ENCODE measurements at places on chromosomes 1 and 21.

DNA sequence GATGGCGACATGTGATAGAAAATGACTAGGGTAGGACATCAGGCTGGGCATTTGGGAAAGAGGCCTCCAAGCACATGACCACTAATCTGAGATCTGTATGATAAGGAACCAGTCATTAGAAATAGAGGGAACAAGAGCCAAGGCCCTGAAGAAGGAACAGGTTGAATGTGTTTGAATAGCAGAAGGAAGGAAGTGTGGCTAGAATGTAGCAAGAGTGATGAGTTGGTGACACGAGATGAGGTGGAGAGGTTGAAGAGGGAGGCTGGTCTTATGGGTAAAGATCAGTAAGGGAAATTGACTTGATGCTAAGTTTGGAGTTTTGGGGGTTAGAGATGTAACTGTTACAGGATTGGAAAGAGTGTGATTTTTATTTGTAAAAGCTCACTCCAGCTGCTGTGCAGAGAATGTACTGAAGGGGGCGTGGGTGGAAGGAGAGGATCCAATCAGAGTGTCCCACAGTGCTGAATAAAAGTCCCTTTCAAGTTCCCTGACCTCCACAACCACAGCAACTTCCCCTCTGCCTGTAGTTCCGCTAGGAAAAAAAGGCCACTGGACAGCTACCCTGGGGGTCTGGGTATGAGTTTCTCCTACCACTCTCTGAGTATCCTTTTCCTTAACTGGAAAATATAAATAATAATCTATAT is 295.0 kb downstream of the OMA1 start:
- no peak for DNase-seq

DNA sequence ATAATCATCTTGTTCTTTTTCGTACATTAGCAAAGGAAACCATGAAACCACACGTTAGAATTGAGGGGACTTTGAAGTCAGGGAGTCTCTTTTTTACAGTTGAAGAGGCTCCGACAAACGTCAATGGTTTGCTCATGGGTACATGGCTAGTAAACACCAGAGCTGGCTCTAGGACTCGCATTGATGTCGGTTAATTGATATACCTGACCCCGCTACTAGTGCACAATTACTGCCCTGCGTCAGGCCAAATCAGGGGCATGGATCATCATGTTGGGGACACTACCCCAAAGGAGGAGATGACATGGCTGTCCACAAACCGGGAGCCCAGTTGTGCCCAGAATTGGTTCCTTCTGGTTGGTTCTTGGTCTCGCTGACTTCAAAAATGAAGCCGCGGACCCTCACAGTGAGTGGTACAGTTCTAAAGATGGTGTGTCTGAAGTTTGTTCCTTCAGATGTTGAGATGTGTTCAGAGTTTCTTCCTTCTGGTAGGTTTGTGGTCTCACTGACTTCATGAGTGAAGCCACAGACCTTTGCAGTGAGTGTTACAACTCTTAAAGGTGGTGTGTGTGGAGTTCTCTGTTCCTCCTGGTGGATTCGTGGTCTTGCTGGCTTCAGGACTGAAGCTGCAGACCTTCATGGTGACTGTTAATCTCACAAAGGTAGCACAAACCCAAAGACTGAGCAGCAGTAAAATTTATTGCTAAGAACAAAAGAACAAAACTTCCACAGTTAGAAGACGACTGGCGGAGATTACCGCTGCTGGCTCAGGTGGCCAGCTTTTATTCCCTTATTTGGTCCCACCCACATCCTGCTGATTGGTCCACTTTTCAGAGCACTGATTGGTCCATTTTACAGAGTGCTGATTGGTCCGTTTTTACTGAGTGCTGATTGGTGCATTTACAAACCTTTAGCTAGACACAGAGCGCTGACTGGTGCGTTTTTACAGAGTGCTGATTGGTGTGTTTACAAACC is 126.9 kb upstream of the ERRFI1 start:
- DNase-seq = no peak

- DNase-seq = no peak
Measured at GRCh38 chr1:239483391-239483790, 97.0 kb downstream of the CHRM3 start.

GRCh38 chr1:207908107-207908734 is 2.7 kb downstream of the CD34 start:
- DNase-seq = no peak

DNA sequence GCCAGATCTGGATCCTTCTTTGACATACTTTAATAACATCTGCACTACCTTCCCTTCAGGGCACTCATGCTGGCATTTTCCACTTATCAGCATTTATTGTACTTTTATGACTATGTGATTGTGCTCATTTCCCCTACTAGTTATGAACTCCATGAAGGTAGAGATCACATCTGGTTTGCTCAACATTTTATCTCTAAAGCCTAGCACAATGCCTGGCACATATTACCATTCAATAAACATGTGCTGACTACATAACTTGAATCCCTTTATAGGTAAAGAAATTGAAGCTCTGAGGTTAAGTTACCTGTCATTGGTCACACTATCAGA is 221.2 kb downstream of the HHIPL2 start:
- DNase-seq = no peak

DNA sequence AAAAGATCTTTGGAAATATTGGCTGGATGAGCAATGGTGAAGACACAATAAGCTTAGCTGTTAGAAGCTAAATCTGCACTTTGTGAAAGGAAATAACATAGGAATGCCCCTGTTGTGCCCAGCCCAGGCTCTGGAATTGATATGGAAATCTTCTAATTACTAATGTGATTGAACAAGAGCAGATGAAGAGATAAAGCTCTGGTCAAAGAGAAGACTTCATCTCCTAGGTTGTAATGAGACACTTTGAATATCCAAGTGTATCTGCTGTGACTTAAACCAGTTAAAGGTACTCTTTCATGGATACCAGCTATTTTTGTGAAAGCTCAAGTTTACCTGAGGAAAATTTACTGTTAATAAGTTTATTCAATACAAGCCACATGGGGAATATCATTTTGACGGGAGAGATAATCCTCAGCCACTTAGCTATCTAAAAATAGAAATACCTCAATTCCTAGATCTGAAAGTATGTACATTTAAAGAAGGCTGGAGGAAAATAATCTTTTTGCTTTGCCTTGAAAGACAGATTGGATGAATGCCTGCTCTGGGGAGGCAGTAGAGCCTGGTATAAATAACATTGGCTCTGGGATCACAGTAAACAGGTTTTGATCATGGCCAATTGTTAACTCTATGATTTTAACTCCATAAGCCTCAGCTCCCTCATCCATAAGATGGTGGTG is 494.0 kb upstream of the B3GALT2 start:
- DNase-seq = no peak

DNA sequence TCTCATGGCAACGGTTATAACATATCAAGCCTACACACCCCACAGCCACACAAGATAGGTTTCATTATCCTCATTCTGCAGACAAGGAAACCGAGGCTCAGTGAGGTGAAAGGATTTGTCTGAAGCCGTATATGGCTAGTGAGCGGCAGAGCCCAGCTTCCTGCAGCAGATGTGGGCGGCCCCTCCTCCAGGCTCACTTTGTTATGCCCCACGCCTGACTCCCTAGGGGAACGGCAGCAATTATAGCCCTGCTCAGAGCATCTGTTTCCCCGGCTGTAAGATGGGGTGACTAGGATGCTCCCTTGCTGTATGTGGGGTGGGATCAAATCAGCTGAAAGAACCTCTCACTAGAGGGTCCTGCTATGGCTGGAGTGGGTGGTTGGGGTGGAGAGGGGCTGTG is 22.1 kb downstream of the GRHL3 start:
- no peak for DNase-seq

DNA sequence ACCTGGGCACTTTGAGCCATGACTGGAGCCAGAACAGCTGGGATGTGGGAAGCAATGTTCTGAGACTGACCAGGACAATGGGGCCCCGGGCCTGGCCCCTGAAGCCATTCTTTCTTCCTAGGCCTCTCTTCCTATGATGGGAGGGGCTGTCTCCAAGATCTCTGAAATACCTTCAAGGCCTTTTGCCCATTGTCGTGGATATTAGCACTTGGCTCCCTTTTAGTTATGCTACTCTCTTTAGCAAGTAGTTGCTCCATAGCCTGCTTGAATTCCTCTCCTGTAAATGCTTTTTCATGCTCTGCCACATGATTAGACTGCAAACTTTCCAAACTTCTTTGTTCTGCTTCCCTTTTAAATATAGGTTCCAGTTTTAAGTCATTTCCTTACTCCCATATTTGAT is 262.9 kb upstream of the CACYBP start:
- DNase-seq = no peak

- DNase-seq = no peak
Measured at GRCh38 chr1:31605908-31606427, 11.5 kb upstream of the HCRTR1 start.

GRCh38 chr1:230518511-230518910 is 92.4 kb upstream of the PGBD5 start:
- DNase-seq = no peak

GRCh38 chr1:183275322-183275721 is 89.3 kb downstream of the LAMC2 start:
- DNase-seq = no peak

GRCh38 chr1:51488372-51489050 is 30.6 kb downstream of the EPS15 start:
- peak; percentile 14 for DNase-seq

DNA sequence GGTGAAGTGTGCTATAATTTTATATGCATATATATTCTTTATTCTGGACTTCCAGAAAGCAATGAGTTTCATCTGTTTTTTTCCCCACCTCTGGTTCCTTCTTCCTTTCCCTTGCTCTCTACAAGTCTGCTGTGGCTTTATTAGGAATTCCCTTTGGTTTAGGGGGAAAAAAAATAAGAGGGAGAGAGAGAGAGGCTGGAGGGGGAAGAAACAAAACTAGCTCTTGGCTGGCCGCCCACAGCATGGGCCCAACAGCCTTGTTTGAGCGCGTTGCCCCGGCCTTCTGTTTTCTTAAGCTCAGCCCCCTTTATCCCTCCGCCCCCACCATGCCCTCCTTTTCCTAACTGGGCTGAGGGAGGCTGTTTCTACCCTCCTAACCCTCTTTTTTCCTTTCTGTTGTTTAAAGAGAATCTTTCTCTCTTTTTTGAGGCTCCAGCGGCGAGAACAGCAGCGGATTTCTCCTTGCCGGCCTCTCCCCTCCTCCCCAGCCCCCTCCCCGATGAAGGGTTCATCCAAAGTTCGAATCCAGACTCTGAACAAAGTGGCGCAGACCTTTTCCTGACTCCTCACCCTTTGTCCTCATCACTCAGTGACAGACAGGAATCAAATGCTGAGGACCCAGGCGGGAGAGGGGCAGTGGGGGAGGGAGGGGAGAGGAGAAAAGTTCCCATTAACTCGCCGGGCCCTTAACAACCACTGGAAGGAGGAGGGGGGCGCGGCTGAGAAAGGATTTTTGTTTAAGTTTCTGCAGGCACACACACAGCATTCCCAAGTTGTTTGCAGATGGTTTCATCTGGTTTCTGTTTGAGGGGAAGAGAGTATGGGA is 29.7 kb downstream of the PBX1 start:
- DNase-seq = no peak

DNA sequence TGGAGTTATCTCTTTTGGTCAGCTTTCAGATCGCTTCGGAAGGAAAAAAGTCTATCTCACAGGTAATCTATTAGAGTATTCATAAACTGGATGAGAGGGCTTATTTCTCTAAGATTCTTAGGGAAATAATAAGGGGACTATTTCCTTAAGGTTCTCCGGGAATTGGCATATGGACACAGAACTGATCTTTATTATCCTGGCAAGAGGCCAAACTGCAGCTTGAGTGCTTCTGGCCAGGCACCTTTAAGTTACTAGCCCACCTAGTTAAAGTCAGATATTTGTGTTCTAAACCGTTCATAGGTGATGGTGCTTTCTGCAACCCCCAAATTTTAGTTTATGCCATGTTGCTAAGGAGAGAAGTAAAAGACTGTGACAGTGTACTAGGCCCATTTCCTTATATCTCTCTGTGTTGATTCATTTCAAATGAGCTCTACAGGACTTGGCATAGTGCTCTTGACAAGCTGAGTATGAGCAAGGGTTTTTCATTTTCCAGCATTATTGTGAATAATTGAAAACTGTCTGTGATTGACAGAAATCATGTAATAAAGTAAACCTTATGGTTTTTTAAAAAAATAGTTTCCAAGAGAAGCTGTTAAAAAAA is 43.4 kb downstream of the SLC22A15 start:
- DNase-seq = no peak

GRCh38 chr1:67557696-67558448 is 127.1 kb upstream of the GADD45A start:
- no peak for DNase-seq

DNA sequence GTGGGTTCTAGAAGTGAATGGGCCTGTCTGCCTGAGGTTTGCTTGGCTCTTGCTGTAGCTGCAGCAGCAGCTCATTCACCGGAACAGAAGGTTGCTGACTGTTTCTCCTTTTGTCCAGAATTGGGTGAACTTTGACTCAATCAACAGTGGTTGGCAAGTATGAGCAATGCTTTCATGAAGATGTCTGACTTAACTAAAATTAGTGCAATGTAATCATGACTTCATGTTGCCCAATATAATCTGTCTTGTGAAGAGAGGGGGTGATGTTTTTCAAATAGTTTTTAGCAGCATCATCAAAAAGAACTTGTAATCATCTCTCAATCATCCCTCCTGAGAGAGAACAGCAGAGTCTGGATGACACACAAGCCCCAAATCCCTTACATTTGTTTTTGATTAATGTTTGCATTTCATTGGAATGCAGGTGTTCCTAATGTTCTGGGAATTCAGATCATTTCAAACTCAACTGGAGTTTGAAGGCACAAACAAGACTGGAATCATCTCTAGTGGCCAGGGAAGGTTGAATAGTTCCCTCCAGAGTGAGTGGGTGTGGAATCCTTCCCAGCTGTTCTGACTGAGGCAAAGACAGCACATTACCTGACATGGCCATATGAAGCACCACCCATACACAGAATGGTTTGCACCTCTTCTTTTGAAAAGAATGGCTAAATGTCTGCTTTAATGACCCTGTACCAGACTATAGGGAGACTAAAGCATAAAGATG is 82.9 kb downstream of the HLX start:
- DNase-seq = peak; percentile 98
